Endothelial cell of umbilical vein (primary cell): ENCODE measurements at places on chromosomes 16 and 17. TPM values are rescaled to one million over a fixed set of nuclear protein-coding genes. Genes with fewer than 3 reads are reported as not detected.

The CDH5 gene
- polyA plus RNA-seq, result 815 and 836 TPM in 2 replicates

DNA sequence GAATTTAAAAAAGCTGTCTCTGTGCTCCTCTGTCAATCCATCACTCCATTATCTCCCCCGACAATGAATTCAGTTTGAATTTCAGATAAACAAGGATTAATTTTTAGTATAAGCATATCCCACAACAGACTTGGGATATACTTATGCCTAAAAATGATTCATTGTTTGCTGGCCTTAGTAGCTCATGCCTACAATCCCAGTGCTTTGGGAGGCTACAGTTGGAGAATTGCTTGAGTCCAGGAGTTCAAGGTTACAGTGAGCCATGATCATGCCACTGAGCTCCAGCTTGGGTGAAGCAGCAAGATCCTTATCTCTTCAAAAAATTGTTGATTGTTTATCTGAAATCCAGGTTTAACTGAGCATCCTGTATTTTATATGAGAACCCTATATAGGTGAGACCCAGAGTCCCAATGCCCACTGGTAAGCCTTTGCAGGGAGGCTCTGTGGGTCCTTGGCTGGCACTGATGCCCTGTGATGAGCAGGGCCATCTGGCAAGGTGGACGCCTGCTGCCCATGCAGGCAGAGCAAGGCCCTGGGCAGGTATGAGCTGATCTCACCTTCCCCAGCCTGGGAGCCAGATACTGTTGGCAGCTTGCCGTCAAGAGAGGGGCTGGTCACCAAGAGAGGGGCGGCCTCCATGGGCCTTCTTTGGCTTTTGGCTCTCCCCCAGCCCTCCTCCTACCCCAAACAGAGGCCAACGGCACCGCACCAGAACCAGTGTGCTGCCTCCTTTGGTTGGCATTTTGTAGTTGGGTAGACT, 158.7 kb downstream of the SEC14L1 start:
- no peak for DNase-seq

DNA sequence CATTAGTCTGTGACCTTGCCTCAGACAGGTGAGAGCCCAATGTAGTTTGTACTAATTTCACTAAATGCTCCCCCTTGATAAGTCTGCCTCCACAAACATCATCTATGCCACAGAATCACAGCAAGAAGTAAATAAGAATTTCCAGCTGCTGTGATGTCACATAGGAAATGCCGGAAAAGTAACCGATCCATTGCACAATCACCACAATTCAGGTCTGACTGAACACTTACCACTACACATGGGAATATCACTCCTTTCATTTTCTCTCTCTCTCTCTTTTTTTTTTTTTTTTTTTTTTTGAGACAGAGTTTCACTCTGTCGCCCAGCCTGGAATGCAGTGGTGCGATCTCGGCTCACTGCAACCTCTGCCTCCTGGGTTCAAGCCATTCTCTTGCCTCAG, 79.0 kb upstream of the CDH11 start:
- DNase-seq, result no peak

DNA sequence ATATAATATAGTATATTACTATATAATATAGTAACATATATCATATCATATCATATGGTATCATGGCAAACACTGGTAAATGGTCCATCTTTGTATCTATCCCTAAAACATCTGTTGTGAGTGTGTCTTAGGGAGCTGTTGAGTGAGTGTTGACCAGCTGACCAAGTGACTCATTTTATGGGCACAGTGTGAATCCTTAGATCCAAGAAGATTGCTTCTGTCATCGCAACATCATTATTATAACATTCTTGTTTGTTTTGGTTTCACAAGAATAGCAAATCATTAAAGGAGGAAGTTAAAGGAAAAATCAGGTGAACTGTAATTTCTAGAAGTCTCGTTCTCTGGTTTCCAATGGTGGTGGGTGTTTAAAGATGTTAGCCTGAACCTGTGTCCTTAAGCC, 11.7 kb upstream of the MAF start:
- no peak for DNase-seq

DNA sequence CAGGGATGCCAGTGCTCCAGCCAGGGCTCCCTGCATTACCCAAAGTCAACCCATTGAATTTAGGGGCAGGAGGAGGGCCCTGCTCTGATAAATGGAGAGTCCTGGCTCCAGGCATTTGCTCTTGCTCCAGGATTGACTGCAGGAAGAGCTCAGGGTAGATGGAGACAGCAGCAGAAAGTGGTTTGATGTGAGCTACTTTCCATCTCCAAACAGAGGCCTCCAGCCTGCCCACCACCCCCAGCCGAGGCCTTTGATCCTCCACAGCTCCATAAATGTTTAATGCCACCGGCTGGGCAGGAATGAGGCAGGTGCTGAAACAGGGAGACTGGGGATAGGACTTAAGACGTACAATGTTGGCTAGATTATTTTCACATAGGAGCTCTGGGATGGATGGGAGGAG, 4.3 kb upstream of the SEZ6 start:
- DNase-seq, result no peak

The PRR29 gene
- 0.39 and 0.60 TPM in 2 replicates for polyA plus RNA-seq

GRCh38 chr17:50088952-50089825, 6.0 kb upstream of the PDK2 start:
- no peak for DNase-seq

GRCh38 chr17:39629898-39630297, 3.1 kb downstream of the PPP1R1B start:
- no peak for DNase-seq

DNA sequence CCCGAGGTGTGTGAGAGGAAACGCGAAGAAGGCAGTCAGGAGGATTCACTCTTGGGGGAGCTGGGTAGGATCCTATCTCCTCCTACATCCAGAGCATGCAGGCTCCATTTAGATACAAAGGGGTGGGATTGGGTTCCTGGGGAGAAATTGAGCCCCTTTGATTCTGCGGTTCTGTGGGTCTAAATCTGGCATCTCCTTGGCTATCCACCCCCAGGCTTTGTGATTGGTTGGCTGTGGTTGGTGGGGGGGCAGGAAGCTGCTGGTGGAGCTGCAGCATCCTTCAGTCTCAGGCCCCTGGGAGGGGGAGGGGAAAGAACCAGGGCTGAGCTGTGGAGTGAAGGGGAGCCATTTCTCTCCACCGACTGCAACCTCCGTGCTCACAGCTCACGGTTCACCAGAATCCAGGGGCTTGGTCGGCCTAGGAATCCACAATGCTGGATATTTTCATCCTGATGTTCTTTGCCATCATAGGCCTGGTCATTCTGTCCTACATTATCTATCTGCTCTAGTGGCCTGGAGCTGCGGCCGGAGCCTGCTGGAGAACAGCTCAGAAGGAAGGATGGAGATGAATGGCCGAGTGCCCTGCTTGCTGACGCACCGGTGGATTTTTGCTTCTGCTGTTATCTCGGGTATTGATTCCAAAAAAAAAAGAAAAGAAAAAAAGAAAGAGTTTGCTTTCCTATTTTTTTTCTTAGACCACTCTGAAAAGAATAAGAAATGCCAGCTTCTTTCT, at the start of gene LASP1NB:
Gene LASP1NB (plus strand): TSS at position 352 of the 733 bp plus-strand sequence.
- no peak for DNase-seq

GRCh38 chr16:80084163-80084562, 456.6 kb upstream of the DYNLRB2 start:
- no peak for DNase-seq

The C17orf78 gene
- polyA plus RNA-seq, result not detected in 2 replicates

GRCh38 chr17:7293816-7294613, 424 bp downstream of the YBX2 start:
- no peak for DNase-seq

DNA sequence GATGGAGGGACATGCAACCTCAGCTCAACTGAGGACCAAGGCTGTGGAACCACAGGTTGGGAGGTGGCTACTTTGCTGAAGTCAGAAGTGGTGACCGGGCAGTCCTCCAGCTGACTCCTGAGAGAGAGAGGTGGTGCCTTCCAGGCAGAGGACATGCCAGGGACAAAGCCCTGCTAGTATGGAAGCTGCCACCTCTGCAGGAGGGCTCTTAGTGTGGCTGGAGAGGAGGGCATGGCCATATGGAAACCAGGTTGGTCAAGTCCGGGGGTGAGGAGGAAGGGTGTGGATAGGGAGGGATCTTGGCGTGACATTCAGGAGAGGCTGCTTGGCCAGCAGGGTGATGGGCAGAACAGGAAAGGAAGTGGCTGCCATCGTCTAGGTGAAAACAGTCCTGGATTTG, 5.7 kb downstream of the C16orf86 start:
- no peak for DNase-seq

DNA sequence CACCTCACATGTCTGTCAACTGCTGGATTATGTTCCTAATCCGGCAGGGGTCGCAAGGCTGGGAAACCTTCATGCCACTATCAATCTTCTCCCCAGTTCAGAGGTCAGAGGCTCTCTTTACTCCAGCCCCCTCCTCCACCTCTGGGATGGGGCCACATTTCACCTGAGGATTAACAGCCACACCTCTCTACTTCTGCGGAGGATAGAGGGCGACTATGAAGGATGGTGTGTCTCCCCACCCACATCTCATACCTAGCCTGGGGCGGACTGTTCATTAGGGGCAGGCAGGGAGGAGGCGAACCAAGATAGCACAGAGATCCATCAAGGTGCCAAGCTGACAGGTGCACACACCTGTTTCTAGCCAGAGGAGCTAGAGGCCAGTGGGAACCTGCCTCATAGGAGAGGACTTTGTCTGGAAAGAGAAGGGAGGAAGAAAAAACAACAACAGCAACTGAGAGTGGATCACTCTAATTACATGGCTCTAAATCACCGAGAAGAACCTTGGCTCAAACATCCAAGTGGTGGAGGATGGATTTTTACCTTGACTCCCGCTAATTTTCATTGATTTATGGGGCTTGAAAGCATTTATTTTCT, 41.9 kb upstream of the SKAP1 start:
- DNase-seq, result no peak

GRCh38 chr16:68539711-68540239, 684 bp downstream of the ZFP90 start:
- peak; percentile 19 for DNase-seq

GRCh38 chr16:53646506-53646905, 57.2 kb downstream of the RPGRIP1L start:
- no peak for DNase-seq

GRCh38 chr16:8173111-8173644, 417.1 kb downstream of the TMEM114 start:
- peak; percentile 5 for DNase-seq

The KRTAP1-1 gene
- not detected in 2 replicates for polyA plus RNA-seq

GRCh38 chr16:25110387-25110947, 1.1 kb upstream of the LCMT1 start:
- no peak for DNase-seq

DNA sequence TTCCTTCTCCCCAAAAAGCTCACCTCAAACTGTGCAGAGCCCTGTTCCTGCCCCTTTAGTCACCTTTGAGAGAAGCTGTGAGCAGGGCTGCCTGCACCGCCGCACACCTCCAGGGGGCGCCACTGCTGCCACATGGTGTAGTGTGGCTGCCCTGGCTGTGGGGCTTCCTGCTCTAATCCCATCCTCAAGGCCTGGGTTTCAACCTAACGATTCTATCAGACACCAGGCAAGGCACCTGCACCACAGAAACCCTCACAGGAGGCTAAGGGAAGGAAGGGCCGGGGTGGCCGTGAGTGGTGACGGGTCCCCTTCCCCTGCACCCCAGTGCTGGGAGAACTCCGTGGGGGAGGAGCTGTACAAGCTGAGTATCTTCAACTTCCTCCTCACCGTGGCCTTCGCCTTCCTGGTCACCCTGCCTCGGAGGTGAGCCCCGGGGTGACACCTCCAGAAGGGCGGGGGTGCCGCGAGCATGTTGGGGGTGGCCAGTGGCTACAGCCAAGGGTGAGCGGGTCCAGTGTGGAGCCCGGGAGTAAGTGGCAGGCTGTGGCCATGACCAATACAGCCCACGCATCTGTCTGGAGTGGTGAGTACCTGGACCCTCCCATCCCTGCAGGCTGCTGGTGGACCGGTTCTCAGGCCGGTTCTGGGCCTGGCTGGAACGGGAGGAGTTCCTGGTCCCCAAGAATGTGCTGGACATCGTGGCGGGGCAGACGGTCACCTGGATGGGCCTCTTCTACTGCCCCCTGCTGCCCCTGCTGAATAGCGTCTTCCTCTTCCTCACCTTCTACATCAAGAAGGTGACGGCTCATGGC, 7.0 kb downstream of the TMC8 start:
- DNase-seq, result no peak

The NOXO1 gene
- 0.37 and 0.40 TPM in 2 replicates for polyA plus RNA-seq

DNA sequence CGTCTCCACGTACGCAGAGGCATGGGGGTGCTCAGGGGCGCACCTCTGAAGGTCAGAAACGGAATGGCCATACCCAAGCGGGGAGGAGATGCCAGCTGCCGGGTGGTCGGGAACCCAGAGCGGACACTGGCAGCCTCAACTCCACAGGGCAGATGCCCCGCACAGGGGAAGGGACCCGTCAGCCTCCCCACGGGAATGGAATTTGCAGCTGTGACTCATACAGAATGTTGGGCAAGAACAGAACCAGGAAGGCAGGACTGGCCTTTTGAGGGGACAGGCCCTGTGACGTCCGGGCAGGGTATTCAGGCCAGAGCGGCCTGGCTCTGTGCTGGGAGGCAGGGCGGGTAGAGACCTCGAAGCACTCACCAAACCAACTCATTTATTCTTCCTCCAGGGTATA, 7.5 kb downstream of the TK1 start:
- no peak for DNase-seq

DNA sequence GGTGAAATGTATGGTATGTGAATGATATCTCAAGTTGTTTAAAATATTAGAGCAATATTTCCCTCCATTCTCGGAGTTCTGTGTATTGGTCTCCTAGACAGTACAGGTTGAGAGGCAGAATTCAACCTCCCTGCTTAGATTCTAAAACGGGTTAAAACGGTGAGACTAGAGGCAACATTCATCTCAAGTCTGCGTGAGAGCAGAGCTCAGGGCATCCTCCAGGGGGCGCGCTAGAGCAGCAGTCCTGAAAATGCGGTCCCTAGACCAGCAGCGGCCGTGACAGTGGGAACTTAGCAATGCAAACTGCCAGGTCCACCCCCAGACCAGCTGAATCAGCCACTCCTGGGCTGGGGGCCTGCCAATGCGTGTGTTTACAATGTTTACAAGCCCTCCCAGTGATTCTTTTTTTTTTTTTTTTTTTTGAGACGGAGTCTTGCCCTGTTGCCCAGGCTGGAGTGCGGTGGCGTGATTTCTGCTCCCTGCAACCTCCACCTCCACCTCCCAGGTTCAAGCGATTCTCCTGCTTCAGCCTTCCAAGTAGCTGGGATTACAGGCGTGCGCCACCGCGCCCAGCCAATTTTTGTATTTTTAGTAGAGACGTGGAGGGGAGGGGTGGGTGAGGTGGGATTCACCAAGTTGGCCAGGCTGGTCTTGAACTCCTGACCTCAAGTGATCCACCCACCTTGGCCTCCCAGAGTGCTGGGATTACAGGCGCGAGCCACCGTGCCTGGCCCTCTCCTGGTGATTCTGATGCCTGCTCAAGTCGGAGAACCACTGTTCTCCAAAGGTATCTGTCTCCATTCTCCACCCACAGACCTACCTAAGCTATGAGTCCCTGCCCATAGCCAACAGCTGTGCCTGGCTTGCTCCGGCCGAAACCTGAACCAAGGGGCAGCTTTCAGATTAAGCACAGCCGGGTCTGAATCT, 24.2 kb downstream of the KLHL36 start:
- peak; percentile 72 for DNase-seq

The RPL38 gene
- 256 and 366 TPM in 2 replicates for polyA plus RNA-seq

The CDRT4 gene
- polyA plus RNA-seq, result 11.5 and 14.3 TPM in 2 replicates

The CACNG1 gene
- polyA plus RNA-seq, result not detected in 2 replicates

- no peak for DNase-seq
Observed at GRCh38 chr17:50920891-50921586, 54.9 kb upstream of the TOB1 start.

The HEATR9 gene
- polyA plus RNA-seq, result not detected in 2 replicates

The C17orf50 gene
- polyA plus RNA-seq, result 0.15 TPM in 1 of 2 replicates, not detected in the other
